ENCODE measurements at places on chromosomes 16 and 17.

DNA sequence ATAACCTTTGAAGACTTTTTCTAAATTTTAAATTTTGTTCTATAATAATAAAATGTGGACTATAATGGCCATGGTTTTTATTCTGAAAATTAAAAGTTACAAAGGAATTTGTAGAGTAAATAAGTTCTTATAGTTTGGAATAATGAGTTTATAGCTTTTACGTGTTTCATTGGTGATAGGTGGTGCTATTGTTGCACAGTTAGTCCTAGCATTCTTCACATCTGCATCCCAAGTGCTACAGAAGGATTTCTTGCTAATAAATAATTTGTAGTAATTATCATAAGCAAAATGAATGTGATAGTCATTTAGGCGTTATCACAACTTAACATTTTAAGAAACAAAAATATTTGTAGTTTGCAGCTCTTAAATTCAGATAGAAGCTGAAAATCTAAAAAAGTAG is 67.9 kb downstream of the BCAS3 start:
- no peak for DNase-seq

GRCh38 chr16:82329504-82330192 is 159.6 kb upstream of the MPHOSPH6 start:
- no peak for DNase-seq

GRCh38 chr17:69501591-69502468 is 87.3 kb downstream of the MAP2K6 start:
- no peak for DNase-seq

DNA sequence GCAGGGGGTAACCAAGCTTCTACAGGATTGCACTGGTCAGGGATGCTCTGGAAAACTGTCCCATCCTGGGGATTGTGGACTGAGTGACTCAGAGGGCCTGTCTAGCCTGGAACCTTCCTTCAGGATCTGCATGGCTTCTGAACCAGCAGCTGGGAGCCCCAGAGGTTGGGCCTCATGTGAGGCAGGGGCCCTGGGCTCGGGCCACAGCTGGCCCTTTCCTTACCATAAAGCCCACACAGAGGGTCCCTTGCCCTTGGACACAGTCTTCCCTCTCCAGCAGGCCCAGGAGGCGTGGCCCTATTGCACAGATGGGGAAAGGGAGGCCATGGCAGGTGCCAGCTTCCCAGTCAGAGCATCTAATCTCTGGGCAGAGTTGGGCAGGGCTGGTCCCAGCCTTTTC is 30.5 kb downstream of the ADCY7 start:
- no peak for DNase-seq

GRCh38 chr17:82548681-82549303 is 29.3 kb downstream of the FOXK2 start:
- no peak for DNase-seq

GRCh38 chr17:46736100-46736499 is 82.4 kb downstream of the WNT3 start:
- no peak for DNase-seq

DNA sequence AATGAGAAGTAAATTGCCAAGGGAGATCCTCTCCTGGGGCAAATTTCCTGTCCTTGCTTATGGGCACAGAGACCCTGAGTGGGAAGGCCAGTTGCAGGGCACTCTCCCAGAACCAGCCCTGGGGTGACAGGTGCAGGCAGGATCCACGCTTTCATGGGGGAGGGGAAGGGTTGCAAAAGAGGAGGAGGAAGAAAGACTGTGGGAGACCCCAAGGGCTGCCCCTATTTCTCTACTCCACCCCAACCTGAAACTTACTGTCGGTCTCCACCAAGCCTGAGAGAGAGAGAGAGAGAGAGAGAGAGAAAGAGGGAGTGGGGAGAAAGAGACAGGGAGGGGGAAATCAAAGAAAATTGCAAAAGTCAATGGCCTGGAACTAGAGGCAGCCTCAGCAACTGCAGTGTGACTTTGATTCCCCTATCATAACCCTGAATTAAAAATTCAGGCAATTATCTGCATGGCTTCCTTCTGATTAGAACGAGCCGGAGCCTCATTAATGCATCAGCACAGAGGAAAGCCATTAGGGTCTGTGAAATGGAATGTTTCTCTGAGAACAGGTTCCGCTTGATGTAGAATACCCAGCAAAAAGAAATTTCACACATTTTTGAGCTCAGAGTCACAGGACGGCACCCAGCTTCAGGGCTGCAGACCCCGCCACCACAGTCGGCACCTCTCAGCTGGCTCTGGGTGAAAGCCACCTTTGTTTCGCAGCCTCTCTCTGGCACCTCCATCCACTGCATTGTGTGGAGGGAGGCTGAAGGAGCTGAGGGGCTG is 45.1 kb upstream of the HNF1B start:
- no peak for DNase-seq

DNA sequence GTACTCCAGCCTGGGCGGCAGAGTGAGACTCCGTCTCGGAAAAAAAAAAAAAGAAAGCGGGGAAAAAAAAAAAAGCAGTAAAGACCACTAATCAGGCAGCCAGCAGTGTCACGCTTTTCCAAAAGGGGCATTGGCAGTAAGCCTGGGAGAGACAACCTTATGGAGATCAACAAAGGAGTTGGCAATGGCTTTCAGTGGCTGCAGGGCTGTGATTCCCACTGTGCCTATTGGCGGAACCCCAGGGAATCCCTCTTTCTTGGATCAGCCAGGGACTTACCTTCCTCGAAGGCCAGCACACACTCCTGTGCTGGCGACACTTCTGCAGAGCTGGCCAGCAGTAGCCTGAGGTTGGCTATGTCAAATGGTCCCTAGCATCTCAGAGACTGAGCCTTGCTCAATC is 43.2 kb upstream of the ZFHX3 start:
- no peak for DNase-seq

DNA sequence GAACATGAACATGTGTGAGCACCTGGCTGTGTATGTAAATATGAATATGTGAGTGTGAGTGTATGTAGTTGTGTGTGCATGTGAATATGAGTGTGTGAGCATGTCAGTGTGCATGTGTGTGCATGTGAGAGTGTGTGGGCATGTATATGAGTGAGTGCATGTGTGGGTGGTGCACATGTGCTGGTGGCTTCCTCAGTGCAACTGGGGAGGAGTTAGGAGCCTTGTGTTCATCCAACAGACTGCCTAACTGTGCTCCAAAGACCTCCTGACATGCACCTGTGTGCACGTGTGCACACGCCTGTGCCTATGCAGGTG is 1.4 kb downstream of the TMEM235 start:
- DNase-seq, result no peak

DNA sequence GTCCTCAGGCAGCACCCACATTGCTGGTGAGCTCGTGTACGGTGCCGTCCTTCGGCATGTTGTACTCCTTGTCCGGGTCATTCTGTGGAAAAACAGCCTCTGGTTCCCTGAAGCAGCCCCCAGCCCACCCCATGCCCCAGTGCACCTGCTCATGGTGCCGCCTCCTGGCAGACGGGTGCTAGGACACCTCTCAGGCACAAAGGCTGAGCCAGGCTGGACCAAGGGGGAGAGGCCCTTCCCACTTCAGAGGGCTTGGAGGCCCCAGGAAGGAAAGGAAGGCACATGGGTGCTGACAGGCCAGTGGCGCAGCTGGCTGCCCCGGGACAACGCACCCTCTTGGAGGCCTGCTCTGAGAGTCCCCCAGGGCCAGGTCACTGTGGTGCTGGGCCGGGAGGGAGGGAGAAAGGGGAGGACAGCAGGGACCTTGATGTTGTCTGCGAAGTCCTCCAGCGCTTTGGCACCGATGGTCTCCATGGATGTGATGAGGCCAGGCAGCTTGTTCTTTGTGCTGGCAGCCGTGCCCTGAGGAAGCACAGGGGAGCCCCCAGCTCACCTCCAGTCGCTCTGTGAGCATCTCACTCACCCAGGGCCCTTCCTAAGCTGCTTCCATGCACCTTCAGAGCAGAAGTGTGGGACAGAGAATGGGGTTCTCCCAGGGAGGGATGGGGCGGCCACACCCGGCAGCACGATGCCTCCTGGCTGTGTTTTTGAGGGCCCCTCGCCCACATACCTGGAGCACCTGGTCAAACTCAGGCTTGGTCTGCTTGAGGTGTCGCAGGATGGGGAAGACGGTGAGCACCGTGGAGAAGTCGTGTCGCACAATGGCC is 9.3 kb downstream of the ZACN start:
- DNase-seq, result no peak

- DNase-seq, result no peak
These were observed 868.9 kb upstream of the SOX9 start for GRCh38 chr17:71251951-71252350.

DNA sequence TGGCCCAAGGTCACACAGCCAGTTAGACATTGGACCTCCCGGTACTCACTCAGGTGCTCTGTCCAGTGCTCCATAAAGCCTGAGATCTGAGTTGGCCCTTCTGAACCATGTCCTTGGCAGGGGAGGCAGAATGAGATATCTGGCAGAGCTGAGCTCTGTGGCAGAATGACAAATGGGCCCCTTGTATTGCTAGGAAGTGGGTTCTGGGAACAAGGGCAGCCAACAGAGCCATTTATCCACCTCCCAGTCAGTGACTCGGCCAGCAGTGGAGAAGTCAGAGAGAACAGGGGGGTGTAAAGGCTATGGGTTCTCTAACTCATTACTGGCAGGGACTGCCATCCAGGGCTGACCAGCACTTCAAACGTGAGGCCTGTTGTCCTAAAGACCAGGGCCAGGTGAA is 117.1 kb upstream of the NLRP1 start:
- no peak for DNase-seq

DNA sequence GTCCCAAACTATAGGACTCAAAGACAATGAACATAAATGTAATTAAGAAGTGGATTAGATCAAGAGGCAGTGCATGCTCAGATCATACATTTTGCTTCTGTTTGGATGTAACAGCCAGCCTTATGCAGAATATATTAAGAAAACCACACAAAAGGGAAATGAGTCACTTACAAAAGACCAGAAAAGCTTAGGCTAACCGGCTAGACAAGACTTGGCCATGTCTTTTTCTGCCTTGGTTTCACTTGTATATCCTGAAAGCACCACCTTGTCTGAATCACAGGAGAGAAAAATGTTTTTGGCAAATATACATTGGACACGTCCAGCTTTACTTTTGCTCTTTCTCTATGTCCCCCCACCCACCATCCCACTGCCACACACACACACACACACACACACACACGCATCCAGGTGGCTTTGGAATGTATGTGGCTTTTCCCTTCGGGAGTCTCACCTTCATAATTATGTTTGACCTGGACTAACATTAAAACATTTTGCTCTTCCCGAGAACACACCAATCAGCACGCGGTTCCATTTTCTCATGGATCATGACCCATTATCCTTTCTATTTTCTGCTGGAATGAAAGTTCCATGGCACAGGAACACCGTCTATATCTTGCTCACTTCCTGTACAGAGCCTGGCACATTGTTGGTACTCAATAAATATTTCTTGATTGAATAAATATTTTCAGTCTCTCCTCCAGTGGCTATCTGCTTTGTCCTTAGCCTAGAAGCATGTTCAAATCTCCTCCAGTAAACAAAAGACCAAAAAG is 64.6 kb downstream of the CDK5R1 start:
- DNase-seq, result peak; percentile 27

GRCh38 chr17:7748076-7748775 is 30.7 kb downstream of the DNAH2 start:
- DNase-seq, result no peak

GRCh38 chr17:9728005-9728404 is 63.4 kb downstream of the DHRS7C start:
- no peak for DNase-seq

DNA sequence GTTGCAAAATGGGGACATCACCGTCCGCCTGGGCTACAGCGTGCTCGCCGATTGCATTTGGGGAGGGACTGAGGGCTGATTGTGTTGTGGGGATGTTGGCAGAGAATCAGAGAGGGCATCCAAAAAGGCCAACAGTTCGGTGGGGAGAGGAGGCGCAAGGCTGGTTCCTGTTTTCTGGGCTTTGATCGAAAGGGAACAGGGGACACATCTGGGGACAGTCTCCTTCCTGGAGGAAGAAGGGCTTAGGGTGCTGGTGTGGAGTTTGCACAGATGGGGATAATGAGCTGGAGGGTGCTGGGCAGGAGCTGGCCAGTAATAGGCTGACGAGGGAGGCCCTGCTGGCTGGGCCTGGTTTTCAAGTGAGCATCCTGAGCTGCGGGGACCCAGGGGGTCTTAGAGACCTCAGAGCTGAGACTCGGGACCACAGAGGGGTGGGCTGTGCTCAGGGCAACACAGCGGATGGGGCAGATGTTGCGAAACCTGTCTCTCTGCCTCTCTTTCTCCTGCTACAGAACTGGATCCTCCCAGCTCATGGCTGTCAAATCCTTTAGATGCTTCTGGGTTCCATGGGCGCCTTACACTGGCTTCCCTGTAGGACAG is 288.7 kb downstream of the SEC14L1 start:
- DNase-seq, result no peak

GRCh38 chr16:54216268-54216667 is 70.3 kb downstream of the IRX3 start:
- DNase-seq, result no peak

- DNase-seq, result no peak
These were observed 24.5 kb downstream of the GGA2 start for GRCh38 chr16:23485841-23486240.
